ENCODE measurements at places on chromosomes 5 and 9.

DNA sequence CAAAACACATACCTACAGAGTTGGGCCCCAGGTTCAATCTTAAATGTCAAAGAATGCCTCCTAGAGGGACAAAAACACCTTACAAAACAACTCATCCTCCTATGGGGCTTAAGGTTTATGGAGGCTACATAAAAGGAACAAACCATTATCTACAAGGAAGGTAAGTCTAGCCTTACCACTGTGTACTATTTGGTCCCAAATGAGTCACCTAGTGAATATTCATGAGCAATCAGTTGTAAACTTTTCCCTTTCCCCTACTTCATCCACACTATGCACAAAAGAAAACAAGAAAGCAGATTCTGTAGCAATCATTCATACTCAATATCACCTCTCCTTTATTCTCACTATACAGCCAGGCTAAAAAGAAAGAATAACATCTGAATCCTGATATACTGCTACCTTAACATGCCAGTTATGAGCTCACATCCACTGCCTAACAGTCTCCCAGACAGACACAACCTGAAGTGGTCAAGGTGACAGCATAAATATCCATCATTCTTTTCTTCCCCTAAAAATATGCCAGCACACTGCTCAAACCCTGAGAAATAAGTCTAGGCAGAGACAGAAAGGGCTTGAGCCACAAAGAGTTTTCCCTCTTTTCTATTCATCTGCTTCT, 6.2 kb downstream of the OXCT1 start:
- no peak for DNase-seq
- peaks cover 11% of the 10 kb centered on the region for H3K36me3 ChIP-seq
- H3K27me3 ChIP-seq, result no peaks in the 10 kb centered on the region

DNA sequence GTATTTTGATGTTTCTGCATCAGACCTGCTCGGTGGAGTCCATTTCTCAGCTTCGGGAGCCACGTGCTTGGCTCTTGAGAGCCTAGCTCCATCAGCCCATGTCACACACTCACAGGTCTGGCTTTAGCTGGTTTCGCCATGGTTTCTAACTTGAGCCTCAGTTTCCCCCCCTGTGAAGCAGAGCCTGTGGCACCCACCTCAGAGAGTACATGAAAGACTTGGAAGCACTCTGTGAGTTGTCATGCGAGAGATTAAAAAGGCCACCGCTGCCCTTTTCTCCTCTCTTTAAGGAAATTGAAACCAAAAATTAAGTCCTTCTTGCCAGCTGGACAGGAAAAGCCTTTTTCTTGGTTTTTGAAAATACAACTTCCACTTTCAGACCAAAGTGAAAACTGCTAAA, 8.8 kb downstream of the TENT4A start:
- no peak overlapping the region for H3K4me3 ChIP-seq
- H3K4me1 ChIP-seq, result peaks cover 65% of the 10 kb centered on the region
- H3K36me3 ChIP-seq, result no peaks in the 10 kb centered on the region
- H3K27ac ChIP-seq, result no peak overlapping the region
- no peak for DNase-seq

DNA sequence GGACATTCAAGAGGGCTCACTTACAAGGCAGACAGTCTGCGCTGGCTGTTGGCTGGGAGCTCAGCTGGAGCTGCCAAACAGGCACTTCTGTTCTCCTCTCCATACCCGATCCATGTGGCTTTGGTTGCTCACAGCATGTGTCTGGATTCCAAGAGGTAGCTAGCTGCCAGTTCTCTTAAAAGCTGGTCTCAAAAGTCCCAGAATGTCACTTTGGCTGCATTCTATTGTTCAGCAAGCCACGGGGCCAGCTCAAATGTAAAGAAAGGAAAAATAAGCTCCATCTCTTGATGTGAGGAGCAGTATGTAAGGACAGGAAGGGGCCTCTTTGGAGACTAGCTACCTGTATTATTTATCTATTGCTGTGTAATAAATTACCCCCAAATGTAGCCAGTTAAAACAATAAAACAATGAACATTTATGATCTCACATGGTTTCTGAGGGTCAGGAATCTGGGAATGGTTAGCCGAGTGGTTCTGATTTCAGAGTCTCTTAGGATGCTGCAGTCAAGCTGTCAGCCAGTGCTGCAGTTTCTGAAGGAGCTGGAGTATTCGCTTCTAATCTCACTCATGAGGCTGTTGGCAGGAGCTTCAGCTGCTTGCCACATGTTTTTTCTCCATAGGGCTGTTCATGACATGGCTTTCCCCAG, 112.7 kb upstream of the CLINT1 start:
- H3K27me3 ChIP-seq, result no peaks in the 10 kb centered on the region
- no peak overlapping the region for H3K4me3 ChIP-seq
- H3K4me1 ChIP-seq, result no peaks in the 10 kb centered on the region
- DNase-seq, result no peak
- H3K36me3 ChIP-seq, result no peaks in the 10 kb centered on the region
- no peak overlapping the region for H3K27ac ChIP-seq

- H3K36me3 ChIP-seq, result no peaks in the 10 kb centered on the region
- H3K27me3 ChIP-seq, result no peaks in the 10 kb centered on the region
- no peak overlapping the region for H3K4me3 ChIP-seq
Observed at GRCh38 chr5:13503017-13503416, 441.5 kb downstream of the DNAH5 start.

GRCh38 chr5:80372780-80373179, 35.1 kb upstream of the ZFYVE16 start:
- no peak for DNase-seq
- no peak overlapping the region for H3K27ac ChIP-seq
- no peaks in the 10 kb centered on the region for H3K36me3 ChIP-seq
- H3K4me1 ChIP-seq, result no peaks in the 10 kb centered on the region
- no peak overlapping the region for H3K4me3 ChIP-seq
